ENCODE measurements at places on chromosomes 4 and X. TPM values are rescaled to one million over a fixed set of nuclear protein-coding genes. Genes with fewer than 3 reads are reported as not detected.

Gene XK
- total RNA-seq: 0.49 TPM

GRCh38 chr4:58063404-58064160 is 953.4 kb upstream of the IGFBP7 start:
- no peak for DNase-seq
- no peaks in the 10 kb centered on the region for H3K4me1 ChIP-seq
- no peaks in the 10 kb centered on the region for H3K27me3 ChIP-seq
- H3K4me3 ChIP-seq: no peak overlapping the region
- H3K27ac ChIP-seq: no peak overlapping the region

Gene NALF2
- 72.5 TPM for total RNA-seq

DNA sequence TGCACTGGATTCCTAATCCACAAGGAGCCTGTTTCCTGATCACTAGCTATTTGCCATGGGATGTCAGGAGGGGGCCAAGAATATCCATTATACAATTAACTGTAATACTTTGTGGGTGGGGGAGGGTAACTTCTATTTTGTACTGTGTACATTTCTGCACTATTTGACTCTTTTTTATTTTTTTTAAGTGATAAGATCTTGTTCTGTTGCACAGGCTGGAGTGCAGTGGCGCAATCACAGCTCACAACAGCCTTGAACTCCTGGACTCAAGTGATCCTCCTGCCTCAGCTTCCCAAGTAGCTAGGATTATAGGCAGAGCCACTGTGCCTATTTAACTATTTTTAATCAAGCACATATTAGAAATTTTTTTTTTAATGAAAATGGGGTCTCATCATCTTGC is 134.1 kb downstream of the ELOVL6 start:
- H3K4me3 ChIP-seq: no peak overlapping the region
- H3K4me1 ChIP-seq: no peaks in the 10 kb centered on the region
- H3K27me3 ChIP-seq: no peaks in the 10 kb centered on the region
- H3K36me3 ChIP-seq: no peaks in the 10 kb centered on the region

GRCh38 chr4:109276482-109277095 is 25.9 kb downstream of the COL25A1 start:
- H3K27me3 ChIP-seq: no peaks in the 10 kb centered on the region
- H3K4me3 ChIP-seq: no peak overlapping the region
- H3K27ac ChIP-seq: no peak overlapping the region
- no peaks in the 10 kb centered on the region for H3K36me3 ChIP-seq
- H3K4me1 ChIP-seq: no peaks in the 10 kb centered on the region
